ENCODE measurements at places on chromosomes 7 and 10.

DNA sequence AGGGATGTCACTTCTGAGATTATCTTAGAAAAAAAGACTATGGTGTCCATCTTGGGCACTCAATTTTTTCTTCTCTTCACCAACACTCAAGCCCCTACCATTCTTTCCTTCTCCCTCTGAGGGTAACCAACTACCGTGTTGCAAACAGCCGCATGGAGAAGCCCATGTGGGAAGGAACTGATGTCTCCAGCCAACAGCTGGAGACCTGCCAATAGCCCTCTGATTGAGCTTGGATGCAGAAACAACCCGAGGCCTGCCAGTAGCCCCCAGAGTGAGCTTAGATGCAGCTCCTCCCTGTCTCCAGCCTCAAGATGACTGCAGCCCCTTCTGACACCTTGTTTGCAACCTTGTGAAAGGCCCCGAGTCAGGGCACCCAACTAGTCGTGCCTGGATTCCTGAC is 36.4 kb upstream of the CHCHD3 start:
- no peak for DNase-seq

DNA sequence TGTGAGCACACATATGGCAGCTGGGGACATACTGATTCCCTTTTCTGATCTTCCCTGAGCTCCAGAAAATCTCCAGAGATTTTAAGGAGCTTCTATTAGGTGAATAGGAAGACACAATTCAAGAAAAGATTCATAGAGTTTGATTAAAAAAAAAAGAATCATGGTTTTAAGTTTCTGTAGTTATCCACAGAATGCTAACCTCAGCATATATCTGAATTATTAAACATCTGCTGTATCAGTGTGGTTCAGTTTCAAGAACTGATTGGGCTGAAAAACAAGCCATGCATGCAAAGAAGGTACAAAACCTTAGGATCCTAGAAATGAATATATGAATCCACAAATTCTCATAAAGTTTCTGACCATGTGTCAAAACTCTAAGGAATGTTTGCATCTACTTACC is 94.1 kb upstream of the ZNF438 start:
- DNase-seq, result no peak

DNA sequence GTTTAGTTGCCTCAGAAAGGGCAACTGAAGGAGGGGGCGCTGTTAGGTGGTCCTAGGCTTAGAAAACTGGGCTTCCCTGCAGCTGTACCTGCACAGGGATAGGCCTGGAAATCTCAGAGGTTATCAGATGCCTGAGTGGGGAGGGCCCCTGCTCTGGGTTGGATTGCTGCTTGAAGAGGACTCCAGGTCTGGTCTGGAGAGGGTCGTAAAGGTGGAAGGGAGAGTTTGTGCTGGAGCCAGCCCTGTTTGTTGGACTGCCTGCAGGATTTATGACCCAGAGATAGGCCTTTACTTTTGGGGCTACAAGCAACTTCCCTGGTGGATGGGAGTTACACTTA is 765.9 kb downstream of the GRID1 start:
- no peak for DNase-seq

DNA sequence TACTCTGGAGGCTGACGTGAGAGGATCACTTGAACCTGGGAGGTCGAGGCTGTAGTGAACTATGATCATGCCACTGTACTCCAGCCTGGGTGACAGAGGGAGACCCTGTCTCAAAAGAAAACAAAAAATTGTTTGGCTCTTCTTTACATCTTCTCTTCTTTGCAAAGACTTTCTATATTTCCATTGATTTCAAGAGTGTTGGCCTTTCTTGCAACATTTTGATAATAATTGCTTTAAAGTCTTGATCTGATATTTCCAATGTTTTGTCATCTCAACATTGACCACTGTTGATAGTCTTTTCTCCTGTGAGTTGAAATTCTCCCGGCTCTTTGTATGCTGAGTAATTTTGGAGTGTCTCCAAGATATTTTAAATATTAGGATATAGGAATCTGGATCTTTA is 17.8 kb upstream of the CLDN4 start:
- DNase-seq, result no peak

DNA sequence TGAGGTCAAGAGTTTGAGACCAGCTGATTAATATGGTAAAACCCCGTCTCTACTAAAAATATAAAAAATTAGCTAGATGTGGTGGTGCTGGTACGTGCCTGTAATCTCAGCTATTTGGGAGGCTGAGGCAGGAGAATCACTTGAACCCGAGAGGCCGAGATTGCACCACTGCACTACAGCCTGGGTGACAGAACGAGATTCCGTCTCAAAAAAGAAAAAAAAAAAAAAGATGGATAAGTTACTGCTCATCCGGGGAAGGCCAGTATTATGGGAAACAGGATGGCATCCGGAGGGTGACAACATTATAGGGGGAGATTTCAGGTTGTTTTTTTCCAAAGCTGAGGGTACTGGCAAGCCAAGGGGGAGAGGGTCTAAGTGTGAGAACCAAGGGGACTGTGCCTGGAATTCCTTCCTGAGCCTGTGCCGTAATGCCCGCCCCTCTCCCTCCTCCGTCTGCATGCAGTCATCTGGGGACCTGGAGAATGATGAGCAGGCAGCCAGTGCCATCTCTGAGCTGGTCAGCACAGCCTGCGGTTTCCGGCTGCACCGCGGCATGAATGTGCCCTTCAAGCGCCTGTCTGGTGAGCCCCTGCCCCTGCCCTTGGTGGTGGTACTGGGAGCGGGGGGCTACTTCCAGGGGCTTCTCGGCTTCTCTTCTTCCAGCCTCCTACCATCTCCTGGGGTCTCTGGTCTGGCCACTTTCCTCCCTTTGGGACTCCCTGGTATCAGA is 4.4 kb downstream of the LAMTOR4 start:
- DNase-seq, result no peak

DNA sequence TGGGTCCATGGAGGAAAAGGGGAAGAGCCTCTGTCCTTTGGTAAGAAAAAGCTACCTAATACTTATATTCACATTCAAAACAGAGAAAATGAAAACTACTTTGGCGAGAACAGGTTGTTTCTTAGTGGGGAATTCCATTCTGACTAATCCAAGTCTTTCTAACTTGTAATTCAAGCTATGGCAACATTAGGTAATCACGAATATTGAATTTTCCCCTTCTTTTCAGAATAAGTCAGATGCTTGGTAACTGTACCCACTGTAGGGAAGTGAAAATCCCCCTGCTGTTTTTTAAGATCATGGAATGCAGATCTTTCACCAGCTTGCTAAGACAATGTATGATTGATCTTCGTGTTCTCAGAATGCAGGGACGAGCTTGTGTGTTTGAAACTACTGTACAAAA is 384.4 kb downstream of the TCERG1L start:
- DNase-seq, result no peak

DNA sequence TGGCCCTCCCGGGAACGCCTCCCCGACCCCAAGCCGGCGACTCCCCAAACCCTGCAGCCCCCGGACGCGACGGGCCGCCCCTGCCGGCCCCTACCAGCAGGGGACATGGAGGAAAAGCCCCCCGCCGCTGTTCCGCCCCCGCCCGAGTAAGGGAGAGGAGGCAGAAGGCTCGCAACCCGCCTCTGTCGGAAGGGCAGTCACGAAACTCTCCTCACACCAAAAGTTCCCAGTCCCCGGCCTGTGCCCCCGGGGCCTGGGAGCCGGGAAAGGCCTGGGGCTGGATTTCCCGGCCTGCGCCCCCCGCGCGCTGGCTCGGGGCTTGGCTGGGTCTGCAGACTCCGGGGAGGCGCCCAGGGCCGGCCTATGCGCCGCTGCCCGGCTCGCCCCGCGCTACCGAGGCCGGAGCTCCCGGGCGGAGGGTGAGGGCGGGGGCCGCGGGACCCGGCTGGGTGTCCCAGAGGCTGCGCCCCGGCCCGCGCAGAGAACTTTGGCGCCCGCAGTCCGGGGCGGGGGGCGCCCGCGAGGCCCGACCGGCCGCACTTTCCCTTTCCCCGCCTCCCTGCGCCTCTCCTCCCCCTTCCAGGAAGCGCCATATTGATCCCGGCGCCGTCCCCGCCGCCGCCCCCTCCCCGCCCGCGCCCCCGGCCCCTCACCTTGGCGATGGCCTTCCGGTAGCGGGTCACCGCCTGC is 728 bp downstream of the PARD3 start:
- DNase-seq, result no peak

- DNase-seq, result no peak
These were observed 166.3 kb downstream of the TNS3 start for GRCh38 chr7:47415318-47416212.

DNA sequence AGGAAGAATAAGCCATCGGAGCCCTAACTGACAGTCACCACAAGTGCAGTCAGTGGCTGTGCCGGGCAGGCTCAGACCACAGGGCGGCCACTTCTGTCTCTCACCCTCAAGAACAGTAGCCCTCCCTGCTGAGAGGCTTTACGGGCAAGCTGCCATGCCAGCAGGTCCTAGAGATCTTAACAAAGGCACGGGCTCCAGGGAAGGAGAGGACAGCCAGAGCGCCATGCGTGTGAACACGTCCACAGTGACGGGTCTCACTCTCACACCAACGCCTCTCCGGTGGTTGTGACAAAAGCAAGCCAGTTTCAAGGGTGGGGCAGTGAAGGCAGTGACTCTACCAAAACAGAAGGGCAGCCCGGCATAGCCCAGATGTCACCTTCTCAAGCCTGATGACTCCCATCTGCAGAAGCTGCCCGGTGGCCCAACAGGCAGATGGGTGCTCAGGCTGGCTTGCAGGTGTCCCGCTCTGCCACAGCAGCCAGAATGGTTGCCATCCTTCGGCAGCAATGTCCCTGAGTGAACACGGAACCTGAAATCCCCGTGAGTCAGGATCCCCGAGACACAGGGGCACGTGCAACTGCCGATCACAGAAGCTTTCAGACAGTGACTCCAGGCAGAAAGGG is 102.0 kb downstream of the FAM53B start:
- no peak for DNase-seq

- DNase-seq, result no peak
These were observed 25.5 kb downstream of the FZD1 start for GRCh38 chr7:91289633-91290254.

GRCh38 chr7:122352454-122352853 is 47.9 kb upstream of the FEZF1 start:
- no peak for DNase-seq

- no peak for DNase-seq
These were observed 72.0 kb upstream of the TES start for GRCh38 chr7:116138202-116138801.
